ENCODE measurements at places on chromosomes 5 and 9.

DNA sequence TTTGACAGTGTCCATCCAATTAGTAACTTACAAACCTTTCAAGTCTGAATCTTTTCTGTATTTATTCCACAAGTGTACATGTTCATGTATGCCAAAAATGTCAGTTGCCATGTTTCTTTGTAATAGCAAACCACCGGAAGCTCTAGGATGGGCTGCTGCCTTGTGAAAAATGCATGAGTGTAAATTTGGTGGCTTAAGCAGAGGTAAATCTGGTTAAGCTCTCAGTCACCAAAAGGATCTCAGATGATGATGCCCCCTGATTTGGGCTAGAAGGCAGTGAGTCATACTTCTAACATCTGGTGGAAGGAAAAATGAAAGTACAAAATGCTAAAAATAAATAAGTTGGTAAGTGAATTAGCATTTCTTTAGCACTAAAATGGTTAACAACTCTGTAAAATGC lies 567.5 kb downstream of the ELAVL2 start:
- no peak for DNase-seq

GRCh38 chr5:138824924-138825863 lies 49.9 kb downstream of the LRRTM2 start:
- DNase-seq: peak; percentile 27

- DNase-seq: no peak
Observed at GRCh38 chr5:73899055-73899454, 273.1 kb downstream of the ARHGEF28 start.

DNA sequence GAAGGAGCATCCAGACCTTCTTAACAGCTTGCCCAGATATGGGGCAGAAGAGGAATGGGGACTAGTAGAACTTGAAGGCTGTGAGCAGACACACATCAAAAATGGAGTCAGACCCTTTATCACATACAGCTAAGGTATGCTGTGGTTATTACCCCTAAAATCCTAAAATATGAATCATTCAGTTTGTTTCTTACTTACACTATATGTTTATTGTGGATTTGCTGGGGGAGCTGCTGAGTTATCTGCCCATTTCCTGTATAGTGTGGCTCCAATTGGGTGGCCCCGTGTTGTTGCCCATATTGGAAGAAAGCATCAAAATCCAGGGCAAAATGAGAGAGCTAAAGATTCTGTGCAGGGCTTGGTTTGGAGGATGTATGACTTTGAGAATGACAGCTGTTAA lies 56.9 kb downstream of the AP3S1 start:
- DNase-seq: no peak

DNA sequence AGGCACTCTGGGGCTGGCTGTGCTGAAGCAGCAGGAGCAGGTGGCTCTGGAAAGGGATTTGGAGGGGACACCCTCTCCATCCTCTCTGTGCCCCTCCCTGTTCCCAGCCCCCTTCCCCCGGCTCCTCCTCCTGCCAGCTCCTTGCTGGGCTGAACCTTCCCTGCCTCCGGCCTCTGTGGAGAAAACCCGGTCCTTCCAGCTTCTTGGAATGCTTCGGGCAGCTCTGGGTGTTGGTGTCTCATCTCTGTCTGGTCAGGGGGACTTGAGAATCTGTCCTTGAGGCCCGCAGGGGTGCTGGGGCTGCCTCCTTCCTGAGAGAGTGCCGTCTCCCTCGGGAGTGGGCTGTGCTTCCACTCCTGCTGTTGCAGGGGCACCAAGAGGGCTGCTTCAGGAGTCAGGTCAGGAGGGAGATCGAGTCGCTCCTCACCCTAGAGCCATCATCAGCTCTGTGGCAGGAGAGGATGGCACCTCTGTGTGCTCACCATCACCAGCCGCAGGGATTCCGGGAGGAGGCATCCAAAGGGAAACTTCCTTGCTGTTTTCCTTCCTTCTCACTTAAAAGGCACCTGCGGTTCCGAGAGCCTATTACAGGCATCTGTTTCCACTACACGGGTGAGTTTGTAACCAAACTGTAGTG lies 30.6 kb downstream of the NDUFS6 start:
- no peak for DNase-seq

All from hematopoietic multipotent progenitor cell treated with erythropoietin and hydrocortisone succinate and interleukin-3 and kit ligand, for 17 days (in vitro differentiated cells).